DMS153 (cell line): ENCODE measurements at places on chromosomes 4 and X.

- no peak for DNase-seq
Observed at GRCh38 chr4:76488888-76489685, 54.1 kb downstream of the SHROOM3 start.

DNA sequence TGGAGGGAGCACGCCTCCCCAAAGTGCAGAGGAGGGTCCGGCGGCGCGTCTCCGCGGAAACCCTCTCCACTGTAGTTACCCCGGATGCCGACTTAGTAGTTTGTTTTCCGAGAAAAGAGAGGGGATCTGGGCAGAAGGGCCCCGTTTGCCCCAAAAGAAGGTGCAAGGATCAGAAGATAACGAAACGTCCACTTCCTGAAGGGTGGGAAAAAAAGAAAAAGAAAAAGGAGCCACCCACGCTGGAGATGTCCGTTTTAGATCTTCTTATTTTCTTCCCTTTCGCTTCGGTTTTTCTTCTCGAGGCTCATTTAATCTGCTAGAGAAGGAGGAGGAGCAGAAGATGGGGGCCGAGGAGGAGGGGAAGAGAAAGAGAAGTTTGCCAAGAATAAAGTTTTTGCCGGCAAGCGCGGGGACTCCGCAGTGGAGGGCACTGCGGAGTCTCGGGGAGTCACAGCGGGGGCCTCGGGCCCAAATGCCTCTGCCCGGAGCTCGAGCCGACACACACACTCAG, 517 bp downstream of the LEF1 start:
- DNase-seq = no peak

DNA sequence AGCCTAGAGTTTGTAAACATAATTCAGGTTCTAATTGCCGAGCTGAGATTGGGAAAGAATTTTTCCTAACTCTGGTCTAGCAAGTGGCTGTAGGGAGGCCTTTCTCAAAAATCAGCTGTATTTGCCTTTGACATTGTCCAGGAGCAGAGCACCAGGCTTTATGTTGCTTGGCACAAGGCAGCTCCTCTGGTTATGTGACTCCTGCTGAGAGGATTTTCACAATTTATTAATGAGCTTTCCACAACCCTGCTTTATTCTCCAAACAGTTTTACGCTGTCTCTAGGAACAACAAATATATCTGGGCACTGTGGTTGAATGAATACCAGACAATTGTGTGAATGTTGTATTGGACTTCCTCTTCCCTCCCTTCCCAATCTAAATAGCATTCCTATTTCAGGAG, 14.9 kb downstream of the LSM6 start:
- no peak for DNase-seq

DNA sequence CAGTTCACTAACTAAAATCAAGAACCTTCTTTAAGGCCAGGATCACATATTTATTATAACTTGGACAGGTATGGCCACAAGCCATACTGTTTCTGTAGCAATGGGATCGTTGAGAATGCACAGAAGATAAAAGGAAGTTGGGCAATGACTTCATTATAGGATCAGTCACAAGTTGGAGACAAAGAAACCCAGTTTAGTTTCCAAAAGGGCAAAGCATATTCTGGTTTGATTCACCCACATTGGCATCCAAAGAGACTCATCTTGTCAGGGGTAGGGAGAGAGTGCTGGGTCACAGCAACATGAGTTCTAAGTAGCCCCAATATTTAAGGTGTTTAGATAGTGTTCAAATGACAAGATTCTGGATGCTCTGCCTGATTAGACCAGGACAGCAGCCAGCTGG, 317.1 kb upstream of the GALNT7 start:
- DNase-seq = no peak

GRCh38 chr4:8846826-8847225, 24.8 kb downstream of the HMX1 start:
- no peak for DNase-seq

DNA sequence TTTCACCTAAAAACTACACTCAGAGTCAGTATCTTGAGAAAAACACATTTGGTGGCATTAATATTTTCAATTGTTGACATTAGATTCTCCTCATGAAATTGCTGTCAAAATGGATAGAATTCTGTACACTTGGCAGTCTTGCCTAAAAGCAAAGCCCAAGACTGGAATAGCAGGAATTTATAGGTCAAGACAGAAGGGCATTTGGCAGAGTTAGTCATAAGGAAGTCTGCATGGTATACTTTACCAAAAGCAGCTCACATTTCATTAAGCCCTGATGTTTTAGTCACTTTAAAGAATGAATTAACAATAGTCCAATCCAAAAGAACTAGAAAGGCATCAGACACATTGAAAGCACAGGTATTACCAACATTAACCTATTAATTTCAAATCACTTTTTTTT, 7.1 kb downstream of the CCDC160 start:
- DNase-seq = no peak

GRCh38 chr4:68359508-68359907, 9.6 kb upstream of the YTHDC1 start:
- DNase-seq = no peak

GRCh38 chrX:19595043-19595677, 79.9 kb upstream of the MAP3K15 start:
- DNase-seq = no peak

- DNase-seq = peak; percentile 6
Observed at GRCh38 chrX:70664726-70665125, 220.1 kb downstream of the DLG3 start.

DNA sequence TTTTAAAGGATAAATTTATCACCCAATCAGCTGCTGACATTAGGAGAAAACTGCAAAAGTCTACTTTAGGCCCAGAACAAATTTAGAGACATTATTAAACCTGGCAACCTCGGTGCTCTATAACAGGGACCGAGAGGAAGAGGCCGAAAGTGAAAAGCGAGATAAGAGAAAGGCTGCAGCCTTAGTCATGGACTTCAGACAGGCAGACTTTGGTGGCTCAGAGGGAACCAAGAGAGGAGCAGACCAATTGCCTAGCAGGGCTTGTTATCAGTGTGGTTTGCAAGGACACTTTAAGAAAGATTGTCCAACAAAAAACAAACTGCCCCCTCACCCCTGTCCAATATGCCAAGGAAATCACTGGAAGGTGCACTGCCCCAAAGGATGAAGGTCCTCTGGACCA, 12.8 kb upstream of the UGT2B10 start:
- DNase-seq = no peak

- DNase-seq = no peak
Observed at GRCh38 chr4:57195622-57196021, 85.4 kb upstream of the IGFBP7 start.

DNA sequence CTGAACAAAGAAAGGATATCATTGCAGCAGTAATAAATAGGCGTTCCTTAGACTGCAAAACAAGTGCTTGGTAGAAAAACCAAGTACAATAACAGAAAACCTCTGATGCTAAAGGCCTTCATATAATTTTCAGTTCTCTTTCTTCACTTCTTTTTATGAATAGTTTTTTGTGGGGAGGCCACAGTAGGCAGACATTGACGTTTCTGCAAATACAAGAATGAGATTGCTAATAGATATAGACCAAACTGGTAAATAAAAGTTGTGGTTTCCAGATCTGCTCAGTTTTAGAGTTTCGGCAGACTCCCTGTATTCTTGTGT, 57.0 kb upstream of the RAP1GDS1 start:
- DNase-seq = no peak

GRCh38 chr4:107866726-107867125, 42.0 kb downstream of the SGMS2 start:
- DNase-seq = no peak

GRCh38 chr4:186701273-186701672, 22.4 kb downstream of the FAT1 start:
- DNase-seq = peak; percentile 41

- no peak for DNase-seq
Observed at GRCh38 chr4:7917669-7918068, 22.0 kb downstream of the AFAP1 start.

- no peak for DNase-seq
Observed at GRCh38 chr4:56843421-56843899, 22.0 kb upstream of the SPINK2 start.

DNA sequence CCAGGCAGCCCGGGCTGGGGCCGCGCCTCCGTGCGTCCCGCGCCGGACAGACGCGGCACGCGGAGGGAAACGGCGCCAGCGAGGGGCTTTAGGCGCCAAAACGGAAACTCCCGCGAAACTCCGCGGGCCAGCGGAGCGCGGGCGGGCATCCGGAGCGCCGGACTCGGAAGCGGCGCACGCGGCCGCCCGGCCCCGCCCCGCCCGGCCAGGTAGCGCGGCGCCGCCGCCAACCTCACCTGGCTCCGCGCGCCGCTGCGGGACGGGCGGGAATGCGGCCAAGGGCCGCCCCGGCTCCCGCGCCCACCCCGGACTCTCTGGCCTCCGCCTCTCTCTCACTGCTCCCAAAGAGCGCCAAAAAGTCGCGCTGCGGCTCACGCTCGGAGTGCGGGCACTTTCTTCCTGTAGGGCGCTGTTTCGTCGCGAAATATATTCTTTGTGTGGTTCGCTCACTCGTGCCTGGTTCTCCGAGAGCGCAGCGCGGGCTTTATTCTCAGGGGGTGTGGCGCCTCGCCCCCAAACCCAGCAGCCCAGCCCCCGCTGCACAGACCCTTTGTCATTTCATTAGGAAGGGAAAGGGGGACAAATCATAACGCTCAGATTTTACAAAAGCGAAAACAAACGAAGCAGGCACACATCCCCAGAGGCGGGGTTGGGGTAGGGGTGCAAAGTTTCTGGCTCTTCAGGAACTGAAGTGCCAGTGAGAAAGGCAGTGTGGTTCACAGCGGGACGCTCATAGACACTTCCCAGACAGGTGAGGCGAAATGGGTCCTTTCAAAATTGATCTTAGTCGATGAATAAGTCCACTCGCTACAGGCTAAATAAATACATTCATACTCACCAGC, 961 bp upstream of the MBNL3 start:
- peak; percentile 50 for DNase-seq

GRCh38 chr4:75004755-75005668, 72.1 kb downstream of the PARM1 start:
- DNase-seq = no peak

- no peak for DNase-seq
Observed at GRCh38 chr4:149645790-149646189, 169.9 kb downstream of the IQCM start.

DNA sequence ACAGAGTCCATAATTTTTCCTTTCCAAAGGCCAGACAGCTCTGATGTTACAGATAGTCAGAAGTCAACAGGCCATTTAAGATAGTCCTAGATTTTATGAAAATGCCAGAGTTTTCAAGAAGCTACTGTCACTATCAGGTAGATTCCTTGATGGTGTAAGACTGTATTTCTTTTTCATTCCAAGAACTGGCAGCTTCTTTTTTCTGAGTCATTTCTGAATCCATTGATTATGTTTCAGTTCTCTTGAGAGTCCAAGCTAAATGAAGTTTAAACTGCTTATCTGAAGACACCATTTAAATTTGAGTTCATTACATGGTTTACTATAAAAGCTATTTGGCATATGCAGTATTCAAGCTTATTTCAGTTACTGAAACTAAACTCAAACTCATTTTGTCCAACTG, 44.6 kb downstream of the RASSF6 start:
- no peak for DNase-seq
